Fibroblast of skin of abdomen (primary cell): ENCODE measurements at places on chromosomes 1 and 21.

GRCh38 chr1:47388891-47389238 is 27.2 kb upstream of the FOXE3 start:
- peak; percentile 60 for DNase-seq

- DNase-seq = no peak
Measured at GRCh38 chr1:25186161-25187007, 45.9 kb downstream of the SYF2 start.

GRCh38 chr1:189205863-189206262 is 1271.8 kb downstream of the BRINP3 start:
- peak; percentile 4 for DNase-seq

- no peak for DNase-seq
Measured at GRCh38 chr1:78543941-78544643, 53.3 kb downstream of the PTGFR start.

DNA sequence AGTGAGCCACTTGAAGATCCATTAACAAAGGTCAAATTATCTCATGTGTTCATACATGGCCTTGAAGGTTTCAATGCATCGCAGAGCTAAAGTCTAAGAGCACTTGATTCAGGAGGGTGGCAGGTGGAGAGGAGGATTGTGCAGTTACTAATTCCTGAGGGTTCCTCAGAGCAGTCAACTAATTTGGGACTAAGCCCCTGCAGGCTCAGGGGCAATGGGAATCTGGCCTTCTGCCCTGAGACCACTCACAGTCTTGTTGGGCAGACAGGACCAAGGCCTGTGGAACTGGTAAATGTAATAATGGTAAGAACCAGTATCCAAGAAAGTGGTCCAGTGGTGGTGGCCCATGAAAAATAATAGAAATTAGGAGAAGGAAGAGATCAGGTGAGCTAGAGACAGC is 127.4 kb upstream of the HMGB4 start:
- no peak for DNase-seq

- no peak for DNase-seq
Measured at GRCh38 chr1:246306415-246307037, 200.6 kb downstream of the SMYD3 start.

DNA sequence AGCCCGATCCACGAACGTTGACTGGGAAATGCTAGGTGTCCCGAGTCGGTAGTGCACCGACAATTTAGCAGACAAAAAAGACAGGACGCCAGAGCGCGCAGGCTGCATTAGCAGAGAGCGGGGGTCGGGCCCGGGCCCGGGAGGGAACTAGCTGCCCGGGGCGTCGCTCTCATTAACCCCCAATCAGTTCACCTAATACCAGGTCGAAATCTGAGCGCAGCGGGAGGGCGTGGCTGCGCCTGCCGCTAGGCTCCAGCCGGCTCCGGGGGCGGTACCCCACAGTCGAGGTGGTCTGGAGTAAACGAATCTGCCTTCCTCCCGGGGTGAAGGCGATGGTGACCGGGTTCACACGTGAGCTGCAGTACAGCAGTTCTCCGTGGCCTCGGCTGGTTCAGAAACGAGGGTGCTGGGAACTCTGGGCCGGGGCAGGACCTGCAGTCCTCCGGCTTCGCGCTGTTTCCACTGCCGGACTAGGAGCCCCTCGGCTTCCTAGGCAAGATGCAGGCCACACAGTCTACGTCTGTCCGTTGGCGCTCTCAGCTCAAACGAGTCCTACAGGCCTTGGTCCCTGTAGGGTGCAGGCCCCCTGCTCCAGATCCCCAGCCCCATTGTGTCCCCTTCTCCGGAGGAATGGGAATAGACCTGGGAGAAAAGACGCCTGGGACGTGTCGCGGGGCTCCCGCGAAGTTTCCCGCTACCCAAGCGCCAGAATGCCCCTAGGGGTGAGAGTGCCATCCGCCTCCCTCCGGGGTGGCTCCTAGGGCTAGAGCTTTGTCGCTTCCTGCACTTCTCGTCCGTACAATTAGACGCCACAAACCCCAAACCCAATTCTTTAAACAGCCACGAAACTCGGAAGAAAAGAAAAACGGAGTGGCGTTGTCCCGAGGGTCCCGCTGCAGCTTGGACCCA is 2.0 kb downstream of the GFI1 start:
- no peak for DNase-seq

- no peak for DNase-seq
Measured at GRCh38 chr1:7462617-7463016, 308.5 kb upstream of the VAMP3 start.

DNA sequence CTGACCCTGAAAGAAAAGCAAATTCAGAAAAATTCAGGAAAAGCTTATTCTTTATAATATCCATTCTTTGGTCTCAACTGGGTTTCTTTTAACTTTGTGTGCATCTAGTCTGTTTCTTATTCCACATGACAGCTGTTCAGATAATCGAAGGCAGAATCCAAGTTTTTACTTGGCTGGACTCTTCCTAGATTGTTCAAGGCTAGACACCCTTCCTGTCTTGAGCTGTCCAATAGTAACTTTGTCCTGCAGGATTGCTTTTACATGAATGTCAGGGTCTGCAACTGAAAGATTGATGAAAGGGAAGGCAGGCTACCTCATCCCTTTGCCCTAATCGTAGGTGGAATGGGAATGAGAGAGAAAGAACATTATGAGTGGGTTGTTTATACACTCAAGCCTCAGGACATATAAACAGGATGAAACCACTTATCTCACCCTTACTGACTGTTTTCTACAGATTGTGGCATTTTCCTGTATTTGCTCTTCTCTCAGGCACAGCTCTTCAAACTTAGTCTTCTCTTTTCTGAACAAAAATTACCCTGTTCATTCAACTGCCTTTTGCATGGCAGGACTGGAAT is 76.9 kb downstream of the LEPR start:
- no peak for DNase-seq

DNA sequence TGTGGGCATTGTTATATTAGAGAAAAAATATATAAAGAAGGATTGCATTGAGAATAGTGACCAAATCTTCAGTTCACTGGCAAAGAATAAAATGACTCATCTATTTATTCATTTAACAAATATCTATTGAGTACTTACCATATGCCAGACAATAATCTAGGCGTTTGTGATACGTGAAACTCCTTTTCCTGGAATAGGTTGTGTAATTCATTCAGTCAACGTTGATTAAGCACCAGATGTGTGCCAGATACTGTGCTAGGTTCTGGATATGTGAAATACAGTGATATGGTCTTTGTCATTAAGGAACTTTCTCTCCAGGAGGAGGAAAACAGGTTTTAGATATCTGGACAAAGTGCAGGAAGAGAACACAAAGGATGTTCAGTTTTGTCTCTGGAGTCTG is 344.5 kb downstream of the RWDD3 start:
- peak; percentile 1 for DNase-seq

- no peak for DNase-seq
Measured at GRCh38 chr1:203075236-203076030, 10.4 kb downstream of the MYOG start.

DNA sequence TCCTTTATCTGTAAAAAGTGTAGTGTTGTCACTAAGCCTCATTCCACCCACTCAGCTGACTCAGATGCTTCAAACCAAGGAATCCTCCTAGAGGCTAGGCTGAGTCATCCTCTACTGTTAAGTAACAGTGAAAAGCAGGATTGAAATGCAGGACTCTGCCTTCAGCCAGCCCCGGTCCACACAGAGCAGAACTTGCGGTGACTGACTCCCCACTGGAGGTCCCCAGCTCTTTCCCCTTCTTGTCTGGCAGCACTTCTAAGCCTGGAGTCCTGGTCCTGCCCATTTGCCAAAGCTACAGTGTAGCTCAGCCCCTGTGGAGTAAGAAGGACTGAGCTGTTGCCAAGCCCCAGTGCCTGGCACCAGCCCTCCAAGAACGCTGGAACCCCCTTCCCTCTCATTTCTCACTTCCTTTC is 1.7 kb downstream of the RAB7B start:
- peak; percentile 94 for DNase-seq

DNA sequence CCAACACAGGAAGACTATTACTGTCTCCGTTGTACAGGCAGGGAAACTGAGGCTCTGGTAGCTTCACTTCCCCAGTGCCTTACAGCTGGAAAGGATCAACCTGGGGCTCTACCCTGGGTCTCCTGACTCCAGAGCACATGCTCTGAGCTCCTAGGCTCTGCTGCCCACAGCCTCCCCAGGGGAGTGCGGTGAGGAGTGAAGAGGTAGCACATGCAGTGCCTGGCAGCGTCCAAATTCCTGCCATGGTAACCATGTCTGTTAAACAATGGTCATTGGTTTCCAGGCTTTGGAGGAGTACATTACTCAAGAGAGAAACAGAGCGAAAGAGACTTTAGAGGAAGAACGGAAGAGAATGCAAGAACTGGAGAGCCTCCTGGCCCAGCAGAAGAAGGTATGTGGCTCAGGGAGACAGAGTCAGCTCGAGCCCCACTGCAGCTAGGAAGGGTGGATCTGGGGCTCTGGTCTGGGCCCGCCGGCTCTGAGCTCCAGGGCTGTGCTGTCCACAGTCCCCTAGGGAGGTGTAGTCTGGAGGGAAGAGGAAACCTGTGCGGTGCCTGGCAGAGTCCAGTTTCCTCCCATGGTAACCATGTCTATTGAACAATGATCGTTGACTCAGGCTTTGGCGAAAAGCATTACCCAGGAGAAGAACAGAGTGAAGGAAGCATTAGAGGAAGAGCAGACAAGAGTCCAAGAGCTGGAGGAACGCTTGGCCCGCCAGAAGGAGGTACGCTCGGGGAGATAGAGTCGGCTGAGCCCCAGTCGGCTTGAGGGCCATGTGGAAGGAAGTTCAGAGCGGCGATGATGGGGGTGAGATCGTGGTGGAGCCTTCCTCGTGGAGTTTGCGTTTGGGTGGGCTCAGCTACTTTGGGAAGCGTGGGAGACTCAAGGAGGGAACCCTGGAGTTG is 64.6 kb upstream of the EFHD2 start:
- DNase-seq = no peak

DNA sequence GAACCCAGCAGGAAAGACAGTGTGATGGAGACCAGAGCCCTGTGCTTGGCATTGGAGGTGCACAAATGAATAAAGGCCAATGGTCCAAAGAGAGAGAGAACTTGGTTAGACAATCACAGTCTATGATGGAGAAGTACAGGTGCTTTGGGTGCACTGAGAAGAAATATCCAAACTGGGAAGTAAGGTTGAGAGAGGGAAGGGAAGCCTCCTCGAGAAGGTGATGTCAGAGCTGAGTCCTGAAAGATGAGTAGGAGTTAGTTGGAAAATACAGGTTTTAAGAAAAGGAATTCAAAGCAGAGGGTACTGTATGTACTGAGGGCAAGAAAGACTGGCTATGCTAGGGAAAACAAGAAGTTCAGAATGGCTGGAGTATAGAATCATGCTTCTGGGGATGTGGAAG is 94.1 kb upstream of the CD53 start:
- DNase-seq = no peak

- DNase-seq = no peak
Measured at GRCh38 chr1:231950331-231951128, 323.9 kb downstream of the DISC1 start.

GRCh38 chr1:101757985-101758384 is 238.7 kb downstream of the OLFM3 start:
- DNase-seq = no peak

DNA sequence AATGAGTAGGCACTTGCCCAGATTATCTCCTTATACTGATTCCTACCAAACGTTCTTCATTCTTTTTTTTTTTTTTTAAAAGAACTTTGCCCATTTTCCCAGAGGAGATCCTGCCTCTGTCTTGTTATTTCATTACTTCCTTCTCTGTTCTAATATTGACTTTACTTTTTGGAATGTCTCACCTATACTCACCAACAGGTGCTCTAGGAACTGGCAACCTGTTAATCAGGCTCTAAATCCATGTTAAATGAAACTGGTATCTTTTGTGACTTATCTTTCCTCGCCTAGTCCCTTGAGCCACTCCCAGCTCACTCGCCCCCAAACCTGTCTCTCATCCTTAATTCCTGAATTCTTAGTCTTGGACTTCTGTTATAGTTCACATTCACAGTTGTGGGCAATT is 1.2 kb upstream of the CRCT1 start:
- no peak for DNase-seq

DNA sequence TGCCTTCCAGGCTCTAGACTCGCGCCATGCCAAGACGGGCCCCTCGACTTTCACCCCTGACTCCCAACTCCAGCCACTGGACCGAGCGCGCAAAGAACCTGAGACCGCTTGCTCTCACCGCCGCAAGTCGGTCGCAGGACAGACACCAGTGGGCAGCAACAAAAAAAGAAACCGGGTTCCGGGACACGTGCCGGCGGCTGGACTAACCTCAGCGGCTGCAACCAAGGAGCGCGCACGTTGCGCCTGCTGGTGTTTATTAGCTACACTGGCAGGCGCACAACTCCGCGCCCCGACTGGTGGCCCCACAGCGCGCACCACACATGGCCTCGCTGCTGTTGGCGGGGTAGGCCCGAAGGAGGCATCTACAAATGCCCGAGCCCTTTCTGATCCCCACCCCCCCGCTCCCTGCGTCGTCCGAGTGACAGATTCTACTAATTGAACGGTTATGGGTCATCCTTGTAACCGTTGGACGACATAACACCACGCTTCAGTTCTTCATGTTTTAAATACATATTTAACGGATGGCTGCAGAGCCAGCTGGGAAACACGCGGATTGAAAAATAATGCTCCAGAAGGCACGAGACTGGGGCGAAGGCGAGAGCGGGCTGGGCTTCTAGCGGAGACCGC is 2.0 kb upstream of the OLIG2 start:
- no peak for DNase-seq

- peak; percentile 14 for DNase-seq
Measured at GRCh38 chr21:33198346-33199099, 31.2 kb upstream of the IFNAR2 start.

- DNase-seq = no peak
Measured at GRCh38 chr21:38424305-38425019, 73.8 kb downstream of the ERG start.

- no peak for DNase-seq
Measured at GRCh38 chr1:235483090-235483489, 21.2 kb downstream of the B3GALNT2 start.
